Cerebellar cortex (tissue), 1 donor: ENCODE measurements at places on chromosomes 3 and 15.
A peak's percentile ranks its signal among the peaks of the same experiment; 100 is the strongest.

DNA sequence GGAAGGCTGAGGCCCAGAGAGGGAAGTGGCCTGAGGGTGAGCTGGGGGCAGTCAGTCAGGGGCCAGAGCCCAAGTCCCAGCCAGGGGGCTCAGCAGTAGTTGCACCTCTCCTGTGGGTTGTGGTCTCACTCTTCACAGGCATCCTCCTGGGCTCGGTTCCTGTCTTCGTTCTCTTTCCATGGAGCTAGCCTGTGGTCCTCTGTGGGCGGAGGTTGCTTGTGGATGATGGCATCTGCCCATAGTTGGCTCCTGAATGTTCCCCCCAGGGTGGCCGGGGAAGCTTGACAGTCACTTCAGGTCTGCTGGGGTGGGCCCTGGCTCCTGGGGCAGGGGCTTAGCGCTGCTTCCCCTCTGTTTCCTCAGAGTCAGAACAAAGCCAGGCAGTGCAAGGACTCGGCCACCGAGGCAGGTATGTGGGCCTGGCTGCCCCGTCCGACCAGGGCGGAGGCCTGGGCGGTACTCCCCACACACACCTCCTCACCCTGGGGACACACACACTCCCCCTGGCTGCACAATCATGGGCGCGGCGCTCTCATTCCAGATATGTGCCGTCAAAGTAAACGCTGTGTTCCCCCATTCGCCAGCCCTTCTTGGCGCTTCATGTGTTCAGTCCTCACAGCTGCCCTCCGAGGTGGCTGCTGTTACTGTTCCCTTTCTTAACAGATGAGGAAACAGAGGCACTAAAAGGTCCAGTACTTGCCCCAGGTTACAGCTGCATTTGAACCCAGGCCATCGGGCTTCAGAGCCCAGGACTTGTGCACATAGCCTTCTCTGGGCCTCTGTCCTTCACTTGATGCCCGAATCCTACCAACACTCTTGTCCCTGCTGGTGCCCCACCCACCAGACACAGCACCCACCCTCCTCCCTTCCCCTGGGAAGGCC lies 34.5 kb downstream of the PSTPIP1 start:
- no peak for DNase-seq

DNA sequence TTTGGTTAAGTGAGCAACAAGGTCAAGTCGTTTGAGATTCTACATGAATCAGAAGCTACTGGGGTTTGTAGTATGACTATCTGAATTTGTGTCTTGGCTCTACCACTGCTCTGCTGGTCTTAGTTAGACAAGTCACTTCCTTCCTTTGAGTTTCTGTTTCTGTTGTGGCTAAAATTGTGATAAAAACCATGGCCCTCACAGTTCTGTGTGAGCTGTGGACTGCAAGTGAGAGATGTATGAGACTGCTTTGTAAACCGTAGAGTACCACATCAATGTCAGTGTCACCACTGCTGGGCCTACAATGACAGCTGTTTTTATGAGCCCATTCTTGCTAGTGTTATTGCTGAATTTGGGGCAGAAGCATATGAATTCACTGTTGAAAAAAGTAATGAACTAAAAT lies 32.7 kb downstream of the RARB start:
- DNase-seq, result no peak

DNA sequence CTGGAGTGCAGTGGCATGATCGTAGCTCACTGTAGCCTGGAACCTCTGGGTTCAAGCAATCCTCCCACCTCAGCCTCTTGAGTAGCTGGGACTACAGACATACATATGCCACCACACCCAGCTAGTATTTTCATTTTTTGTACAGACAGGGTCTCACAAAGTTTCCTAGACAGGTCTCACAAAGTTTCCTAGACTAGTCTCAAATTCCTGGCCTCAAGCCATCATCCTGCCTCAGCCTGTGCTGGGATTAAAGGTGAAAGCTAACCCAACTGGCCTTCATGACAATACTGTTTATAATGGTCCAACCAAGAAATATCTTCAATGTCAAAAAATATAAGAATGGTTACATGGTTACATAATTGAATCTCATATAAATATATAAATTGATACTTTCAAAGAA lies 24.0 kb downstream of the GPR176 start:
- DNase-seq, result no peak

GRCh38 chr15:88106074-88106473 lies 150.5 kb downstream of the NTRK3 start:
- DNase-seq, result no peak

DNA sequence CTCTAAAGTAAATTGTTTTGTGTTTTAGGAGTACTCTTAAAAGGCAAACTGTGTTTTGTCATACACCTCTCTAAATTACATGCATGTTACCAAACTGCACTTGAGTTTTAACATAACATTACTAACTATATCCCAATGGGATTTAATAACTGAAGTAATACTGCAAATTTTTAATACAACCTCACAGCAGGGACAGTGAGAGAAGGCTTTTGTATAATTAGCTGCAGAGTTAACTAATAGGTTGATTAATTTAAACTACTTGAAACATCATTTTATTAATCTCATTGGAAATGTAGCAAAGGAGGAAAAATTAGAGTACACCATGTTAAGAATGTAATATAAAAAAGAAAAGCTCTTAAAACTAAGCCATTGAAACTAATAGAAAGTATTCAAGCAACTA lies 417.3 kb downstream of the CADM2 start:
- DNase-seq, result no peak

- peak; percentile 31 for DNase-seq
Observed at GRCh38 chr15:40787344-40787841, 17.6 kb downstream of the C15orf62 start.

DNA sequence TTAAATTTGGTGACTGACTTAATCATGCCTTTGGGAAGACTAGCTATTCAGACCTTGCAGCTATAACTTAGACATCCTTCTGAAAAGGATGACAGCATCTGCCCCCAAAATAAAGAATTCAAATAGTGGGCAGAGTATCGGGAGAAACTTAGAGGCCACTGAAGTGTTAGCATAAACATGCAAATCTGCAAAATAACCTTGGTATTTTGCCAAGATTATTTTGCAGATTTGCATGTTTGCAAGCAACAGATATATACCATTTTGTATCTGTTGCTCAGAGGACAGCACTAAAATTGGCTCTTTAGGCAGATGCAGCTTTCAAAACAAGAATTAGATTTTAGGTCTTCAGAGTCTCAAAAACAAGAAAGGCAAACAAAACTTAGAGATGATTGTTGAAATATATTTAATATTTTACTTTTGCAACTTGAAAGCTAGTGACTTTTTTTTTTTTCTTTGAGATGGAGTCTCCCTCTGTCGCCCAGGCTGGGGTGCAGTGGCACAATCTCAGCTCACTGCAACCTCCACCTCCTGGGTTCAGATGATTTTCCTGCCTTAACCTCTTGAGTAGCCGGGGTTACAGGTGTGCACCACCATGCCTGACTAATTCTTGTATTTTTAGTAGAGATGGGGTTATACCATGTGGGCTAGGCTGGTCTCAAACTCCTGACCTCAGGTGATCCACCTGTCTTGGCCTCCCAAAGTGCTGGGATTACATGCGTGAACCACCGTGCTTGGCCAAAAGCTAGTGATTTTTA lies 47.8 kb downstream of the KBTBD8 start:
- no peak for DNase-seq

DNA sequence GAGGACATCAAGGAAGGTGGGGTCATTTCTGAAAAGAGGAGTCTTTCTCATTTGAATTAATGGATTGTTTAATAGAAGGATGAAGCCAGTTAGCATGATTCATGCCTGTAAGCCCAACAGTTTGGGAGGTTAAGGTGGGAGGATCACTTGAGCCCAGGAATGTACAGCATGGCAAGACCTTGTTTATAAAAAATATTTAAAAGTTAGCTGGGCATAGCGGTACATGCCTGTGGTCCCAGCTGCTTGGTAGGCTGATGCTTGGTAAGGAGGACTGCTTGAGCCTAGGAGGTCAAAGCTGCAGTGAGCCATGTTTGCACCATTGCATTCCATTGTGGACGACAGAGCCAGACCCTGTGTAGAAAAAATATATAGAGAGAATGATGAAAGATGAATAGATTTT lies 165.5 kb downstream of the ALCAM start:
- DNase-seq, result no peak

- no peak for DNase-seq
Observed at GRCh38 chr3:40827226-40827625, 302.5 kb downstream of the ZNF621 start.

DNA sequence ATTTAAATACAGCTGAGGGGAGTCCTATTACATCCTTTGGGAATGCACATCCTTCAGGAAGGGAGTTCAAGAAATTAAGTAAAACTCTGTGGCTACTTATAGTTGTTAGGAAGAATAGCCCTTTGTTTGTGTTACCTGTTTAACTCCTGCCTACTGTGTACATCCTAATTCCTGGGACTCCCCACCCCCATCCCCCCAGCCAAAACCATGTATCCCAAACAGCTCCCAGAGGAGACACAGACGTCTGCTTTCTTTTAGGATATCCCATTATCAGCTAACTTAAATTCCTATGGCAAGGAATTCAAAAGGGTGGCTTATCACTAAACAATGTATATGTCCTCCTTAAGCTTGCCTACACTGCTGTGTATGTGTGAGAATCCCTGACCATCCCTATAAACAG lies 581.7 kb downstream of the DIPK2A start:
- no peak for DNase-seq

GRCh38 chr3:76245073-76245472 lies 459.7 kb upstream of the ZNF717 start:
- DNase-seq, result no peak

DNA sequence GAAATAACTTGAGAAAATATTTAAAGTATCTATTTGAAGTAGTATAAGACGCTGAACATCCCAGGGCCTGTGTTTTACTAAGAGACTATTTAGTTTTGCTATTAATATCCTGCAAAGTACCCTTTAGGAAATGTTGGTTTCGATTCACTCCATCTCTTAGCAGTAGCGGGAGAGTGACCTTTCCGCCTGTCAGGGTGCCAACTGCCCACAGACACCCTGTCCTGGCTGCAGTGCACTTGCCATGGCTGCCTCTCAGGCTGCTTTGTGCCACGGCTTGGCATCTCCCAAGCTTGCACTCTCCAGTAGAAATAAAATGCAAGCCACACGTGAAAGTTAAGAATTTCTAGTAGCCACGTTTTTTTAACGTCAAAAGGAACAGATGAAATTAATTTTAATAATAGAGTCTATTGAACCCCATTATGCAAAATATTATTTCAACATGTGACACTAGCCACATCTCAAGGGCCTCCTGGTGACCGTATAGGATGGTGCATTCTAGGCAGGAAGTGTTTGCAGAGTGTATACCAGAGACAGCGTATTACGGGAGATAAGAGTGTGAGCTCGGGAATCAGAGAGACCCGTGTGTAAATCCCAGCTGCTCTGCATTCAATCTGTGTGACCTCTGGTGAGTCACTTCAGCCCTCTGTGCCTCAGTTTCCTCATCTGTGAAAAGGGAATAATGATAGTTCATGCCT lies 19.8 kb downstream of the ADAMTS9 start:
- DNase-seq, result no peak

- no peak for DNase-seq
Observed at GRCh38 chr3:72960812-72961518, 35.6 kb upstream of the PPP4R2 start.

- DNase-seq, result no peak
Observed at GRCh38 chr15:68208636-68209240, 3.6 kb upstream of the CALML4 start.
